ENCODE measurements at places on chromosomes 2 and 18.

GRCh38 chr2:64905338-64906024 is 83.7 kb upstream of the SLC1A4 start:
- no peak for DNase-seq

DNA sequence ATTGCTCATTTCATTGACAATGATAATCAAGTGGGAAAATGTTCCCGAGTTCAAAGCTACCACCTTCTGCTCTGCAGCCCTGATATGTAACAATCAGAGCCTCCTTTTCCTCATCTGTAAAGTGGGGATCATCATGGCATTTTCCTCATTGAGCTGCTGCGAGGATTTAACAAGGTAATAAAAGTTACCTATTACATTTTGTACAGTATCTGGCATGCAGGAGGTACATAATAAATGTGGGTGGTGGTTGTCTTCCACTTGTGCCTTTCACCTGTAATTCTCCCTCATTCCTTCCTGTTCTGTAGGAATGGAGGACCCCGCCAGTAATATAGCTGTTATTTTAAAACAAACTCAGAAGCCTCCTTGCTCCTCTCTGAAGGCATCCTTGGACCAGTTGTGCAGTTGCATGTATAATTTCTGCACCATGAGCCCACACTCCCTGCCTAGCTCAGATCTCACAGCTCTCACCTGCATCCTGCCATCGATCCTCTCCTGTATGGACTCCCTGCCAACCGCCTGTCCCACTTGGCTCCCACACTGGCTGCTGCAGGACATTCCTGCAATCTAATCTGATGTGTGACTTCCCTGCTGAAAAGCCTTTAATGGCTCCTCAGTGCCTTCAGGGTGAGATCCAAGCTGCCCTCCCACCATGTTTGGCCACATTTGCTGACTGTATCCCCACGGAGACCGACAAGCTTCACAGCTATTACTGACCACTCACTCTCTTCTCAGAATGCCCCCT is 350.4 kb downstream of the EN1 start:
- DNase-seq = no peak

- no peak for DNase-seq
Measured at GRCh38 chr18:21820033-21820810, 79.6 kb downstream of the MIB1 start.

DNA sequence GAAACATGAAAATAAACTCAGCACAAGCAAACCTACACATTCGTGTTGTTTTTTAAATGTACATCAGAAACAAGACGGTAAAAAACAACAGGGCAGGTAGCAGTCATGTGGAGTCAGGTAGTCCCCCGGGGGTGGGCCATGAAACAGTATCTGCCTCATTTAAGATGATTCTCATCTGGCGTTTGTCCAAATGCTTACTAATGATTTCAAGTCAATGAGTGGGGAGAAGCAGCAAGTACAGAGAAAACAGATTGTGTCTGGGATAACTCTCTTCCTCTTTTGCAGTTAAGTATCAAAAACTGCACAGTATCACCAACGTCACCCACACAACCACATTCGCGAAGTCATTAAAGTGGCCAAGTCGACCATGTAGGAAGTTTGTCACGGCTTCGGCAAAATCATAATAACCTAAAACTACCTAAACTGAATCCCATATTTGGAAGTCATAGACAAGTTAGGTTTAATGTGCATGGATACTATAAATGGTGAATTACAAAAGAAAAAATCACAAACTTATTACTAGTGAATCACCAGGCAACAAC is 1.3 kb downstream of the LAPTM4A start:
- DNase-seq = peak; percentile 18

DNA sequence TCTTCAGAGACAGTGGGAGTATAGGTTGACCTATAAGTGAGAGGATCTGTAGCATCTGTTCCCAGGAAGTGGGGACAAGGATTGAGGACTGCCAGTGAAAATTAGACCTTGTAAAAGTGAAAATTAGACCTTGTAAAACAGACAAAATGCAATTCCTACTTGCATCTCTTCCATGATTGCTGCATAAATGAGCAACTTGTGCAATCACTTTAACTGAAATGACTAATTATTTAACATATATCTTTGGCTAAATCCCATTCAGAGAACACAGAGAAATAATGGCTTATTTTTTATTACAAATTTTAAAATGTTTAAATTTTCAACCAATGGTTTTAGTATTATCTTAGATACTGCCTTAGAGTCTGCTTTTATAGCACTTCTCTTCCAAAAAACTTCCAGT is 67.2 kb upstream of the NABP1 start:
- DNase-seq = no peak

GRCh38 chr2:113119111-113119510 is 8.3 kb upstream of the IL1RN start:
- no peak for DNase-seq

DNA sequence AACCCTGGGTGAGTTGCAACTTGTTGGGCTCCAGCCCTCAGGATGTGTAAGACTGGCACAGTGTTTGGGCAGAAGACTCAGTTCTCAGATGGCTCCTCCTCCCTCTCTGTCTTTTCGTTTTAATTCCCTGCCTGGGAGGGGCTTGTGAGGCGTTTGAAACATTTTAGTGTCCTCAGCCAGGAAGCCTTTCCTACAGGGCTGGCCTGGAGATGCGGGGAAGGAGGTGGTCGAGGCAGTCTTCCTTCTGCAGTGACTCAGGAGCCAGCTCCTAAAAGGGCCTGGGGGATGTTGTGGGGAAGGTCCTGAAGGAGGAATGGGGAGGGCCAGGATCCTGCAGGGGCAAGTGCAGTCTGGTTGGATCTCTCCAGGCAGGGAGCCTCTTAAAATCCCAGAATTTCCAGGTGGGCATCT is 22.1 kb upstream of the IGFBP5 start:
- no peak for DNase-seq

- DNase-seq = no peak
Measured at GRCh38 chr2:132909427-132909826, 239.4 kb upstream of the LYPD1 start.

DNA sequence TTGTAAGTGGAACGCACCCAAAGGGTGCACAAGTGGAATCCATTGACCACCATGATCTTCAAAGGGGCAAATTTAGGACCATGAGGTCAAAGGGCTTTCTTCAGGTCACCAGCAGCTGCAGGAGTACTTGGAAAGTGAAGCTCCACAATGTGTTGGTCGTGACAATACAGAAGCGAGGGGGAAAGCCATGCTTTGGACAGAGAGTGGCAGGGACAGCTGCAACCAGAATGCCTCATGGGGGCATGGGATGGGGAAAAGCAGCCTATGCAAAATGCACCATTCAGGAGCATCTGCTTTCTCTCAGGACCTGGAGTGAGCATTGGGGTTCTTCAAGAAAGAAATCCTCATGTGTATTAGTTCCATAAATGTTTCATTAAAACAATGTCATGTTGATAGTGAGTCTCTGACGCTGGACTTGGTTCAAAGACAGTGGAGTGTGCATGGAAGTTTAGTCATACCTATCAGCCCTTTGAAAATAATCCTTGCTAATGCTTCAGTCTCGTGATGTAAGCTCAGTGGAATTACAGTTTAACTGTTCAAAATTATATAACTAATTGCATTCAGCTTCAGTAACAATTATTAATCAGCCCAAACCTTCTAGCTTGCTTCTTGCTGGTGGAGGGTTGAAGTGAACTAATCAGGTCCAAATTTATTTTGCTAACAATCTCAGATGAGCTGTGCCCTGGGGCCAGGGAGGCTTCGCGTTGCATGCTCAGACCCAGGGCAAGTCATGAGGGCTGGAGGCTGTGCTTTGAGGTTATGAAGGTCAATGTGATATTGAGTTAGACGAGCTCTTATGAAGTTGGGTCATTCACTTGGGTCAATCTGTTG is 41.6 kb downstream of the ACKR3 start:
- no peak for DNase-seq

- no peak for DNase-seq
Measured at GRCh38 chr2:174666845-174667244, 69.2 kb upstream of the WIPF1 start.

- no peak for DNase-seq
Measured at GRCh38 chr2:177740700-177741099, 331.9 kb downstream of the PDE11A start.
